PC-3 (cell line): ENCODE measurements at places on chromosomes 11 and 22. TPM values are rescaled to one million over a fixed set of nuclear protein-coding genes. Genes with fewer than 3 reads are reported as not detected.
A peak's percentile ranks its signal among the peaks of the same experiment; 100 is the strongest.

- no peaks in the 10 kb centered on the region for H3K36me3 ChIP-seq
- H3K4me1 ChIP-seq: peaks cover 23% of the 10 kb centered on the region
- H3K27ac ChIP-seq: peak overlapping the region; percentile 85
- peak; percentile 98 for DNase-seq
- H3K27me3 ChIP-seq: no peaks in the 10 kb centered on the region
Measured at GRCh38 chr11:61626580-61627380, 45.9 kb upstream of the SYT7 start.

- peak overlapping the region; percentile 98; the same call in 1 of the 2 replicates for H3K4me3 ChIP-seq
- DNase-seq: no peak
- H3K27me3 ChIP-seq: no peaks in the 10 kb centered on the region
- no peak overlapping the region for H3K27ac ChIP-seq
Measured at GRCh38 chr22:37610480-37611129, 2.0 kb downstream of the GGA1 start.

GRCh38 chr11:74154620-74155281 is 16.1 kb downstream of the C2CD3 start:
- peaks cover 40% of the 10 kb centered on the region for H3K4me1 ChIP-seq
- H3K27me3 ChIP-seq: no peaks in the 10 kb centered on the region
- peak overlapping the region; percentile 15; the same call in 1 of the 2 replicates for H3K4me3 ChIP-seq
- peaks cover 25% of the 10 kb centered on the region for H3K36me3 ChIP-seq
- peak overlapping the region; percentile 86 for H3K27ac ChIP-seq

- DNase-seq: no peak
- H3K27ac ChIP-seq: no peak overlapping the region
- no peaks in the 10 kb centered on the region; the same call in 1 of the 2 replicates for H3K27me3 ChIP-seq
- peaks cover 17% of the 10 kb centered on the region for H3K4me1 ChIP-seq
Measured at GRCh38 chr22:50119169-50119767, 29.5 kb downstream of the MOV10L1 start.

DNA sequence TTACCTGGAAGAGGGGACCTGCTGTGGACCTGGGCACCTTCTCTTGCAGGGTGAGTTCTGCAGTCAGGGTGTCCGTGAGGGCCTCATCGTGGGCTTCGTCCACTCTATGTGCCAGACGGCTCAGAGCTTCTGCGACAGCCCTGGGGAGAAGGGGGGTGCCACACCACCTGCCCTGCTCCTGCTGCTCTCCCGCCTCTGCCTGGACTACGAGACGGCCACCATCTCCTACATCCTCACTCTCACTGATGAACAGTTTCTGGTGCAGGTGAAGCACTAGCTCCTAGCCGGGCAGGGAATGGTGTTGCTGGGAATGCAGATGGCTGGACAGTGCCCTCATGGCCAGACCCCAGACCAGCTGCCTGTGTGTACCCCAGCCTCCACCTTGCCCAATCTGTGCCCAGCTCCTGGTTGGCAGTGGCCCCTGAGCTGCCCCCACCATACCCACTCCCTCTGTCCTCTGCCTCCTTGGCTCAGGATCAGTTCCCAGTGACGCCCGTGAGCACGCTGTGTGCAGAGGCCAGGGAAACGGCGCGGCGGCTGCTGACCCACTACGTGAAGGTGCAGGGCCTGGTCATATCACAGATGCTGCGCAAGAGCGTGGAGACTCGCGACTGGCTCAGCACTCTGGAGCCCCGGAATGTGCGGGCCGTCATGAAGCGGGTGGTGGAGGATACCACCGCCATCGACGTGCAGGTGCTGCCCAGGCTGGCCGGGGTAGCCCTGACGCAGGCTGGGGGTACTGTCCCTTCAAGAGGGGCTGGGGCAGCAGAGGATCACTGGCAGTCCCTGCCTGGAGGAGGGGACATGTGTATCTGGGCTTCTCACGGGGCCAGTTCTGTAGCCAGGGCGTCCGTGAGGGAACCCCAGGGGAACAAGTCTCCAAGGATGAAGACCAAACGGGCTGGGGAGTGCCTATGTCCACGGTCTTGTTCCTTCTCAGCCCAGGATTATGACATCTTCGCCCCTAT is 2.2 kb upstream of the TM7SF2 start:
- no peak overlapping the region for H3K27ac ChIP-seq
- DNase-seq: no peak
- H3K4me3 ChIP-seq: no peak overlapping the region
- no peaks in the 10 kb centered on the region for H3K36me3 ChIP-seq
- no peaks in the 10 kb centered on the region for H3K27me3 ChIP-seq

- no peaks in the 10 kb centered on the region for H3K27me3 ChIP-seq
- DNase-seq: peak; percentile 80
- peak overlapping the region; percentile 81 for H3K4me3 ChIP-seq
- peaks cover 23% of the 10 kb centered on the region for H3K4me1 ChIP-seq
- H3K27ac ChIP-seq: peak overlapping the region; percentile 74
Measured at GRCh38 chr11:69674267-69674885, 777 bp downstream of the LTO1 start.

CAPRIN1 gene
- total RNA-seq: 224 and 258 TPM in 2 replicates

SLC17A6 gene
- total RNA-seq: not detected in 2 replicates

HEPN1 gene
- not detected in 2 replicates for total RNA-seq

TEX12 gene
- 0.69 TPM in 1 of 2 replicates, not detected in the other for total RNA-seq
